ENCODE measurements at places on chromosomes 11 and 22. TPM values are rescaled to one million over a fixed set of nuclear protein-coding genes. Genes with fewer than 3 reads are reported as not detected.

Gene KCNJ11
- 11.4 TPM for total RNA-seq

GRCh38 chr11:106989078-106989455 is 29.2 kb downstream of the GUCY1A2 start:
- no peak for DNase-seq

- no peak for DNase-seq
Observed at GRCh38 chr22:46646531-46647215, 26.5 kb downstream of the GRAMD4 start.

- DNase-seq: peak; percentile 30
Observed at GRCh38 chr11:66970807-66971442, 4.2 kb upstream of the C11orf86 start.

DNA sequence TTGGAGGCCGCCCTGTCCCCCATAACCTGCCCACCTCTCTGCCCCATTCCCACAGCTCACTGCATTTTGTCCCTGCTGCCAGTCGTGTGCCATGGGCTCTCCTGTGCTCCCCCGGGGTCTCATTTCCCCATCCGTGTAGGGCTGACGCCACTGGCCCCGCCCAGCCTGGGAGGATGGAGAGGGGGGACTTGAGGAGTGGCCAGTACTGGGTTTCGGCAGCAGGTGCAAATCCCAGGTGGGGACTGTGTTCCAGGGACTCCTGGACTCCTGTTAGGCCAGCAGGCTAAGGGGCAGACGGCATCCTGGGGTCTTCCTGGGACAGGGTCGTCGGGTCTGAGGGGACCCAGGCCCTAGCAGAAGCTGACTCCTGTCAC is 1.2 kb upstream of the MYO7A start:
- no peak for DNase-seq

Gene TRPM5
- total RNA-seq: not detected

- no peak for DNase-seq
Observed at GRCh38 chr22:23182309-23183060, 2.2 kb downstream of the BCR start.

DNA sequence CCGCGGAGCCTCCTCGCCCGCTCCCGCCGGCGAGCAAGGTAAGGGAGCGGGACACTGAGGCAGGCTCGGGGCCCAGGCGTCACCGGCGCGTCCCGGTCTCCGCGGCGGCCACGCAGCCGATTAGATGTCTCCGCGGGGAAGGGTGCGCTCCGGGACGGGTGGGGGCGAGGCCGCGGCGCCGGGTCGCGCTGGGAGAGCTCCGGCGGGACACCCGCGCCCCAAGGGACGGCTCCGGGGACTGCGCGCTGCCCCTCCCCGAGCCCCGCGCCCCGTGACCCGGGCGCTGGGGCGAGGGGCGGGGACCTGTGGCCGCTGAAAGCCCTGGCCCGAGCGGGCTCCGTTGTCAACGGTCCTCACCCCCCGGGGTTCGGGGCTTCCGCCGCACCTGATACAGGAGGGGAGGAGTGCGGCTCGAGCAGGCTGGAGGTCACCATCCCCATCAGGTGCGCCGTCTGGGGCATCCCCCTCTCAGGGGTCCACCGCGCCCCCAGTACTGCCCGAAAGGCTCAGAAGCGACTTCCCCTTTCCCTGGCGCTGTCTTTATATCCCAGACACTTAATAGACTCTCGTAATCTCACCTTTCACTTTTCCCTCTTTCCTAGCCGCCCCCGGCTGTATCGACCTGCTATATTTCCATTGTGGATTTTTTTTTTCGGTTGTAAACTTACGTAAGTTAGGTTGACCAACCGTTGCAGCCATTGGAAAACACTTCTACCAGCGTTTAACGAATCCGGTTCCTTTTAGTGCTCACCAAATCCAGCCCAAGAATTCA is 573 bp downstream of the PPFIA1 start:
- DNase-seq: no peak

- DNase-seq: no peak
Observed at GRCh38 chr11:9285850-9286587, 20.9 kb upstream of the DENND5A start.

DNA sequence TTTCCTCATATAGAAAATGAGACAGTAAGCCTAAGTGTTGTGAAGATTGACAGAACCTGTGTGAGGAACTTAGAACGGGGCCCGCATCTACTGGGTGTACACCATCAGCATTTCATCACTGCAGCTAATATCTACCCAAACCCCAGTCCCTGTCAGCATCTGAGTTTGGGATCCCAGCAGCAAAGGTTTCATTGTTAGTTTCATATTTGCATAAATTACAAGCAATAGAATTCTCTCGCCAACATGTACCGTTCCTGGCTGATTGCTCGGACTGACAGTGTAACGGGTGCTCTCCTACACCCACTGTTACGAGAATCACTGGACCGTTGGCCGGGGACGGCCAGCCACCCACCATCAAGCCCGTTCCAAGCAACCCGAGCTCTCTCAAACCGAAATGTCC is 10.4 kb upstream of the TMPRSS6 start:
- no peak for DNase-seq

GRCh38 chr11:80280737-80281136 is 839.9 kb upstream of the TENM4 start:
- DNase-seq: no peak

DNA sequence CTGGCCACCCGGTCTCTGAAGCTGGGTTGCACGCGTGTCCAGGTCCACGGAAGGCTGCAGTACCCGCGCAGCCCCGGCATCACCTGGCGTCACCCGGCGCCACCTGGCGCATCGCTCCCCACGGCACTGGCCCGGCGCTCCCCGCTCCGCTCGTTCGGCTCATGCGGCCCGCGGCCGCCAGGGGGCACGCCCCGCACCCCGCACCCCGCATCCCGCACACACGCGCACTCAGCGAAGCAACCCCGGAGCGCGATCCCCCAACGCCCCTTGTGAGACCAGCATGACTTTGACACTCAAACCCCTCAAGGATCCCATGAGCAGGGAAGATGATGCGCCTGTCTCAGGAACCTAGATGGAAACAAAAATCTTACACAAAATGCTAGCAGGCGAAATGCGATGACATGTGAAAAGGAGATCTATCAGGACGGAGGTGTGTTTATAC is 11.9 kb downstream of the B3GNT6 start:
- DNase-seq: no peak

Gene DDX25
- total RNA-seq: 18.7 TPM

Gene GVQW3
- 19.2 TPM for total RNA-seq

- DNase-seq: no peak
Observed at GRCh38 chr11:1224491-1225385, 1.9 kb downstream of the MUC5B start.

DNA sequence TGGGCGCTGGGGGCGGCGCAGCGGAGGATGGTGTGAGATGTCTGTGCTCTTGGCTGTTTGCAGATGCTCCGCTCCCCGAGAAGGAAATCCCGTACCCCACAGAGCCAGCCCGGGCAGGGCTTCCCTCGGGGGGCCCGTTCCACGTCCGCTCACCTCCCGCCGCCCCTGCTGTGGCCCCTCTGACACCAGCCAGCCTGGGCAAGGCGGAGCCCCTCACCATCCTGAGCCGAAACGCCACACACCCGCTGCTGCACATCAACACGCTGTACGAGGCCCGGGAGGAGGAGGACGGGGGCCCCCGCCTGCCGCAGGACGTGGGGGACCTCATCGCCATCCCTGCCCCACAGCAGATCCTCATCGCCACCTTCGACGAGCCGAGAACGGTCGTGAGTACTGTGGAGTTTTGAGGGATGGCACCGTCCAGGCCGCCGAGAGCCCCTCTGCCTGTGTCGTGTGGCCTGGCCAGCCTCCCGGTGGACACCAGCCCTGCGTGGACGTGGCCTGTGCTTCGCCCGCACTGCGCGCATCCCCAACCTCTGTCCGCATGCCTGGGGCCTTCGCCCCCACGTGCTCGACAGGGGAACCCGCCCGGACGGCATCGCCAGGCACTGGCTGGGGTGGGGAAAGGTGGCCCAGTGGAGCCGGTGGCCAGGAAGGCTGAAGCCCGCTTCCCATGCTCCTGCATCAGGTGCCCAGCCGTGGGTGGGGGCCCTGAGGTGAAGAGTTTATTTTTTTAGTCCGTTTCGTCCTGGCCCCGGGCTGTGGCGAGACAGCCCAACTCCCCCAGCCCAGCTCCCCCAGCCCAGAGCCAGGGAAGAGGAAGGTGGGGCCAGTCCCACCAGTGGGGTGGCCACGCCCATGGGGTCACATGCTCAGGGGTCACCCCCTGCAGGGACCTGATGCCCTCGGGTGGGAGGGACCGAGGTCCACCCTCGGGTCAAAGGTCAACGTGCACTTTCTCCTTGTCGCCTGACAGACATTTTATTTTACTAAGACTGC is 6.5 kb upstream of the TRABD start:
- no peak for DNase-seq

DNA sequence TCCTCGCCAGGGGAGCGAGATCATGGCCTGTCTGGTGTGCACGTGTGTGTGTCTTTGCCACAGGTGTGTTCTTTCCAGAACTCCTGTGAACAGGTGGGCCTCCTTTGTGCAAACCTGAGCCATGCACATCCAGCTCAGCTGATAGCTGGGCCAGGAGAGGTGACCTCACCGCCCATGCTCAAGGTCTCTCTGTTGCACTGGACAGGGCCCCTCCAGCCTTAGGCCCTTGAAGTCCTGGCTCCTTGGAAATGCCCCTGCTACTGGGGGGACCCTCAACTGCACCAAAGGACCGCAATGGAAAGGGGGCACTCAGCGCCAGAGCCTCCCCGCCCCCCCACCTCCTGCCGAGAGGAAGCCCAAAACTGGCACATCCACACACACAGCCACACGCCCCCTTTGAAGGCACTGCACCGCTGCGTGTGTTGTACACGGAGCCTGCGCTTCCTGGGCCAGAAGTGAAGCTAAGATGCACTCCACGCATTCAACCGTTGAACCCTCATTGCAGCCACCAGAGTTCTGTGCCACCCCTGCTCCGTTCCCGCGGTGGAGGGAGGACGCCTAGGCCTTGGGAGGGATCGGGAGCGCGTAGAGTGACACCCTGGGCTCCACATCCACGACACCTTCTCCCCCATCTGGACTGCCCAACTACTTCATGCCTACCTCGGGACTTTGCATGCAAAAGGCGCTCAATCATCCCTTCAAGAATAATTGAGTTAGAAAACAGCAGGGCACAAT is 16.4 kb upstream of the IL2RB start:
- no peak for DNase-seq

DNA sequence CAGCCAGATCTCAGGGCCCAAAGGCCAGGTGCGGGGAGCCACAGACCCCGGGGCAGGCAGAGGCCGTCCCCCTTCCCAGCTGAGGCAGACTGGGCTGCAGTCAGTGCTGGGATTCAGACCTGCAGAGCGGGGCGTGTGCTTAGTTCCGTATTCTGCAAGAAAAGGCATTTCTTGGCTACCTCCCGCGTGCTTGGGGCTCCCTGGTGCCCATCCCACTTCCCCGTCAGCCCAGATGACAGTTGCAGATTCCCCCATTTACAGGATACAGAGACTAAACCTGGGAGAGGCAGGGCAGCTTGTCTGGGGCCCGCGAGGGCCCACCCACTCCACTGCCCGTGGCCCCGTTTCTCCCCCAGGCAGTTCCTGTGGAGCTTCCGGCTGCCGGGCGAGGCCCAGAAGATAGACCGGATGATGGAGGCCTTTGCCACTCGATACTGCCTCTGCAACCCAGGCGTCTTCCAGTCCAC is 18.3 kb downstream of the CYTH4 start:
- no peak for DNase-seq

- DNase-seq: no peak
Observed at GRCh38 chr11:9123595-9124304, 32.4 kb upstream of the SCUBE2 start.

GRCh38 chr11:69650832-69651344 is 9.9 kb downstream of the CCND1 start:
- no peak for DNase-seq

Gene RNF215
- 25.7 TPM for total RNA-seq

Gene CARNS1
- total RNA-seq: 0.16 TPM

DNA sequence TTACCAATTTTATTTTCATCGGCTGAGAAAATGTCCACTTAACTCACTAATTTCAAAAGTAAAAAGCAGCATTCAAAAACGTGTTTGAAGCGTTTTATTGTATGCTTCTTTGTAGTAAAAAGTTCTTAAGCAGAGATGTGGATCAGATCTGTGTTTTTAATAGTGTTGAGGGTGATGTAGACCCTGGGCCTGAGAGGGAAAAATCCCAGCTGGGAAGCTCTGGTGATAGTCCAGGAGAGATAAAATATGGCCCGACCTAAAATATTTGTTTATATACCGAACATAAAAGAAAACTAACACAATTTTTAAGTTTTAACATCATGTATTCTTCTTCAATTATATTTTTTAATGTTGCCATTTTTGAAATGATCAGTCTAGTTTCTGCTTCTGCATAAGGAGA is 35.2 kb downstream of the SESN3 start:
- DNase-seq: no peak

GRCh38 chr11:111419641-111420327 is 40.7 kb upstream of the POU2AF1 start:
- DNase-seq: peak; percentile 12

Gene TNNI2
- total RNA-seq: 0.62 TPM

- no peak for DNase-seq
Observed at GRCh38 chr11:9796854-9797253, 133.0 kb downstream of the SWAP70 start.

Gene PARVG
- total RNA-seq: 0.47 TPM

DNA sequence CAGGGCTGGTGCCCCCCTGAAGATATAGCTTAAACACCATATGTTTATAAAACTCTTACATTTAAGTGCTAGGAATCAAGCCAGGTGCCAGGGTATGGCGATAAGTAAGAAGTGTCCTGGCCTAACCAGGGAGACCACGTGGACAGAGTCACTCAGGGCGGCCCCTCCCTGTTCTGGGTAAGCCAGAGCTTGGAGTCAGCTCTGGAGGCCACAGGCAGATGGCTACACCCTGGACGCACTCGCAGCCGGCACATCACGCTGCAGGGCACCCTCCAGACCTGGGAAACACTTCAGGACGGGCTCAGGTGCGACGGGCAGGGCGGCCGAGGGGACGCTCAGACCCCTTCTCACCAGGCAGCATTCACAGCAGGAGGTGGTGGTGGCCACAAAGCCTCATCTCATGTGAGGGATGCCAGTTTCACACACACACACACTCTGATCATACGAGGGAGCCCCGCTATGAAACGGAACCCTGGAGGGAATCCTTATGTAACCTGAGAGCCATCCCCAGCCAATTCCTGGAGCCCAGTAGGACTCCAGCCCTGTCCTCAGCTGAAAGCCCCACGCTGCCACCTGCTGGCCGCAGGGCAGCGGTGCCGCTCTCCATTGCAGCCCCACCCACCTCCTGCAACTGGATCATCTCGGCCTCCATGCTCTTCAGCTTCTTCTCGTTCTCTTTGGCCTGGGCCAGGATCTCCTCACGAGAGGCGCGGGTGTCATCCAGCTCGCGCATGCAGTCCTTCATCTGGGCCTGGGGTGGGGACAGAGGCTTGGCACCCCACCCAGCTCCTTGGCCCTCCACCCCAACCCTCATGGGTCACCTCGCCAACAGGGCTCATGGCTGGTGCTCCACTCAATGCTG is 33.4 kb downstream of the APOL1 start:
- DNase-seq: peak; percentile 72
